Renal cortex interstitium (tissue), 15 donors: ENCODE measurements at places on chromosomes 13 and 19. TPM values are rescaled to one million over a fixed set of nuclear protein-coding genes. Genes with fewer than 3 reads are reported as not detected.

GRCh38 chr19:10946958-10947657 lies 13.7 kb upstream of the SMARCA4 start:
- DNase-seq: no peak

GRIK5 gene
- polyA plus RNA-seq: 23.2 TPM

GRCh38 chr19:45667620-45668341 lies at the start of gene GIPR:
TSS of gene GIPR (plus strand) at chr19:45668221. CDS start at chr19:45669521, 1,300 bp downstream.
- no peak for DNase-seq

GRCh38 chr13:36884235-36884634 lies 35.8 kb downstream of the SMAD9 start:
- DNase-seq: no peak

DNA sequence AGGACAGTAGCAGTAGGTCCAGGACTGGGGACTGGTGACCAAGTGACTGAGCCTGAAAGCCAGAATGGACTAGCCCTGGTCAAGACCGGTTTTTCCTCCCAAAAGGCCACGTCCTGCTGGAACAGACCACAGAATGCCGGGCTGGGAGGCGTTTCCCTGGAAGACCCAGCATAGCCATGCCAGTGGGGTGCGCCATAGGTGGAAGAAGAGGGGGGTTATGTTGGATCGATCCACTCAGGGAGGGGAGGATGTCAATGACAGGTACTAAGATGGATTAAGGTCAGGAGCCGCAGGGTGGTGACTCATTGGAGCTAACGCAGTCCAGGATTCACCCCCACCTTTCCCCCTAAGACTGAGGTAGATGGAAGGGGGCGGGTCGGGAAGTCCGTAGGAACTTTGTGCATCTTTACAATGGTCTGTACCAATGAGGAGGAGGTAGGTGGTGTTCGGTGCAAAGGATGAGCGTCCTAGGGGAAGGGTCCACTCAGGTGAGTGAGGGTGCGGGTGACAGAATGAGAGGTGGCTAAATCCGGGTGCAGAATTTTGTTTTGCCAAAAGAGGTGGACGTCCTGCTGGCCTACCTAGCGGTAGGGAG lies 21.0 kb downstream of the VASP start:
- no peak for DNase-seq

- no peak for DNase-seq
These were observed 24.9 kb downstream of the NFILZ start for GRCh38 chr19:8655340-8655709.

PGLYRP2 gene
- not detected for polyA plus RNA-seq

LRRC63 gene
- 0.14 TPM for polyA plus RNA-seq

- DNase-seq: no peak
These were observed 1.3 kb upstream of the LRCH1 start for GRCh38 chr13:46551410-46552302.

GRCh38 chr13:71867131-71867814 lies at the start of gene DACH1:
TSS of gene DACH1 (minus strand) at chr13:71867204.
- DNase-seq: peak; percentile 87

GRCh38 chr19:18173572-18174288 lies at the start of gene IFI30:
TSS of gene IFI30 (plus strand) at chr19:18173813. CDS start at chr19:18173842, 29 bp downstream.
- DNase-seq: peak; percentile 78

- DNase-seq: no peak
These were observed 65.6 kb downstream of the MCF2L start for GRCh38 chr13:113034451-113035212.

DNA sequence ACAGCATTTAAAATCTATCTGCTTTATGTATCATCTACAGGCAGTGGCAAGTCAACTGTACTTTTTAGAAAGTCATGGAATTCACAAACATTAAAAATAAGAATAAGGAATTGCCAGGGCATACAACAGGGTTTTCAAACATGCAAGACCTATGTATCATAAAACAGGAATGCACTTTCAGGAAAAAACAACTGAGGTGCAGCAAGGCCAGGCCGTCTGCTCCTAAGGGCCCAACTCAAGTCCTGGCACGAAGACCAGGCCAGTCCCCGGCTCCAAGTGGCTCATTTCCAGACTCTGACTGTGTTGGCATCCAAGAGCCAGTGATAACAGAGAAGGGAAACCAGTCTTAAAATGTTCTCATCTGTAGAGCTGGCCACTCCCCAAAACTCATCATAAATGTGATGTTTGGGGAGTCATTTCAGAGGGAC lies 7.1 kb downstream of the RFX2 start:
- no peak for DNase-seq

GAPDHS gene
- not detected for polyA plus RNA-seq

- no peak for DNase-seq
These were observed 278.6 kb upstream of the EDNRB start for GRCh38 chr13:78197231-78197630.

GRCh38 chr13:58908019-58908679 lies 1255.6 kb downstream of the DIAPH3 start:
- DNase-seq: no peak

ZNF135 gene
- 21.8 TPM for polyA plus RNA-seq

DNA sequence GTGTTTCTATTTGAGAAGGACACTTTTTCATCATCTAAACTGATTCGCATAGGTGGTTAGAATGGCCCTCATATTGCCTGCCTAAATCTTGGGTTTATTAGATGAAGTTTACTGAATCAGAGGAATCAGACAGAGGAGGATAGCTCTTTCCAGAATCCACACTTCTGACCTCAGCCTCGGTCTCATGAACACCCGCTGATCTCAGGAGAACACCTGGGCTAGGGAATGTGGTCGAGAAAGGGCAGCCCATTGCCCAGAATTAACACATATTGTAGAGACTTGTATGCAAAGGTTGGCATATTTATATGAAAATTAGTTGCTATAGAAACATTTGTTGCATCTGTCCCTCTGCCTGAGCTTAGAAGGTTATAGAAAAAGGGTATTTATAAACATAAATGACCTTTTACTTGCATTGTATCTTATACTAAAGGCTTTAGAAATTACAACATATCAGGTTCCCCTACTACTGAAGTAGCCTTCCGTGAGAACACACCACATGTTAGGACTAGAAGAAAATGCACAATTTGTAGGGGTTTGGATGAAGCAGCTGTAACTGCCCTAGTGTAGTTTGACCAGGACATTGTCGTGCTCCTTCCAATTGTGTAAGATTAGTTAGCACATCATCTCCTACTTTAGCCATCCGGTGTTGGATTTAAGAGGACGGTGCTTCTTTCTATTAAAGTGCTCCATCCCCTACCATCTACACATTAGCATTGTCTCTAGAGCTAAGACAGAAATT lies 103.8 kb downstream of the TNFRSF19 start:
- no peak for DNase-seq

- DNase-seq: no peak
These were observed 3.8 kb upstream of the KCTD12 start for GRCh38 chr13:76890021-76890420.

DNA sequence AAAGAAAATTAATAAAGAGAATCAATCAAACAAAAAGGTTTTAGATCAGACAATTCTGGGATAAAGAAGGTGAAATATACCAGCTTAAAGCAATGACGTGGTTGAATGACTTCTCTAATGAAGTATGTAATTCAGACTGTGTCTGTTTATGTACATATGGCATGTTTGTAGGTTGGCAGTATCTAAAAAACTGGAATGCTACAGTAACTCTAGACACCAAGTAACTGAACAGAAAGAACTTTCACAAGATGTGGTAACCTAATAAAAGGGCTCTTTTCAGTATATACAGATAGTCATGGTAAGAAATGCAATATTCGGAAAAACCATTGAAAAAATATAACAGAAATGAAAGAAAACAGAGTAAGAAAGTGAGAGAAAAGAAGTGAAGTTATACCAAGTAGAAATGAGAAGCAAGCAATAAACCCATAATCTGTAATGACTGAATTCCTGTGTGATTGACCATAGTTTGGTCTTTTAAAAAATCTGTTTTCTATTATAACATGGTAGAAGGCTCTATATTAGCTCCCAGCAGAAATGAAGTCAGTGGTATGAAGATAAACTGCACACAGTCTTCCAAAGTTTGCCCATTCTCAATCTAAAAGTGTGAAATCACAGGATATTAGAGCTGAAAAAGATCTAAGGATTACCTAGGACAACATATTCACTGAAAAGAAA lies 31.4 kb downstream of the ELF1 start:
- DNase-seq: no peak

- DNase-seq: no peak
These were observed 5.1 kb upstream of the FLT3LG start for GRCh38 chr19:49468746-49469447.

PRRG2 gene
- polyA plus RNA-seq: 5.9 TPM

GRCh38 chr13:50850445-50850844 lies 7.0 kb upstream of the DLEU7 start:
- no peak for DNase-seq

CRTC1 gene
- polyA plus RNA-seq: 15.4 TPM

SLC8A2 gene
- 0.22 TPM for polyA plus RNA-seq

GIPC3 gene
- 3.1 TPM for polyA plus RNA-seq

ARID3A gene
- 19.9 TPM for polyA plus RNA-seq

GRCh38 chr19:12666265-12667048 lies at the start of the genes MAN2B1 and WDR83:
TSS of gene MAN2B1 (minus strand) at chr19:12666742. CDS start at chr19:12666701, 41 bp downstream.
TSS of gene WDR83 (plus strand) at chr19:12666807. CDS start at chr19:12669791, 2,984 bp downstream.
- no peak for DNase-seq

DNA sequence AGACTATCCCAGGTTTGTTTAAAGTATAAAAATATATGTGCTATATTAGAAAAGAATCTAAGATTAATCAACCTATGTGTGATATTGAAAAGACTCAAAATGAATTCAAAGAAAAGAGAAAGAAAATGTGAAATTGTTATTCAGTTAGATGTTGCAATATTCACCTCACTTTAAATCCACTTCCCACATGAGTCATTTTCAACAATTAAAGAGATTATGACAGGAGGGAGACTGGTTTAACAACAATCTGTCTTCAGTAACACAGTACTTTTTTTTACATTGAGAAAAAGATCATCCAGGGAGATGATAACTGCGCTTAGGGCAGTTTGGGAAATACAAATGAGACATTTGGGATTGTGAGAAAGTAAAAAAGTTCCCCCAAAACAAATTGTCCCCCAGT lies 1246.2 kb downstream of the SLITRK1 start:
- DNase-seq: no peak

GRCh38 chr19:28578786-28579505 lies 634.0 kb downstream of the UQCRFS1 start:
- DNase-seq: no peak

LILRB5 gene
- polyA plus RNA-seq: 2.3 TPM

DNA sequence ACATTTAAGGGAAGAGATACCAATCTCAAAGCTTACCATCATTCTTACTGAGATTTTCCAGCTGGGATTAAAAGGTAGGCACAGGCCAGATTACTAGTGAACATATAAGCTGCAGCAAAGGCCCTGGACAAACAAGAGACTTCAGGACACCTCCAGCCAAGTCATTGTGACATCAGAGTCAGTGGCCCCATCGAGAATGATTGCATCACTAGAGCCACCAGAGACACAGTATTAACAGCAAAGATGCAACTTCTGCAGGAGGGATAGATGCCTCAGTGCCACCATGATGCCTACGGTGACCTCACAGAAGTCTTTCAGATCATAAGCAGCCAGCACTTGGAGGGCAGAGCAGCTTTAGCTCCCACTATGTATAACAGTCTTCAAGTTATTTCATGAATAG lies 8.6 kb downstream of the RUBCNL start:
- no peak for DNase-seq

GRCh38 chr19:49560358-49560900 lies 19.9 kb downstream of the NOSIP start:
- DNase-seq: no peak

GRCh38 chr13:110799246-110800236 lies 86.0 kb downstream of the ING1 start:
- no peak for DNase-seq

ATP4A gene
- polyA plus RNA-seq: not detected

GRCh38 chr19:28018499-28018898 lies 1194.5 kb downstream of the UQCRFS1 start:
- no peak for DNase-seq

GRCh38 chr13:51275101-51275500 lies 52.9 kb downstream of the FAM124A start:
- DNase-seq: no peak

CLEC17A gene
- 0.11 TPM for polyA plus RNA-seq

DNA sequence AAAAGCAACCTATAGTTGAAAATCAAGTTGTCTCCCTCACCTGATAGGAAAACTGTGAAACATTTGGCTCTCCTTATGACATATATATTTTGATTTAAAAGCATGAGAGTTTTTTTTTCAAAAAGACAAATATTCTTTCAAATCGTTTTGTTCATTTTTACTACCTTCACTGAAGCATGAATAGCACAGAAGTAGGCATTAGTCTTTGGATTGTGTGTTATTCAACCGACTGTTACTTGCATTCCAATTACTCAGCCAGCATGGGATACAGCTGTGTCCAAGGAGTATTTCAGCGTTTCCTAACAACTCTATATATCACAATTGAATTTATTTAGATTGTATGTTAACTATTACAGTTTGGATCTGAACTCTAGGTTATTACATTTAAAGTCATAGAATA lies 135.2 kb downstream of the PCDH9 start:
- no peak for DNase-seq

DNA sequence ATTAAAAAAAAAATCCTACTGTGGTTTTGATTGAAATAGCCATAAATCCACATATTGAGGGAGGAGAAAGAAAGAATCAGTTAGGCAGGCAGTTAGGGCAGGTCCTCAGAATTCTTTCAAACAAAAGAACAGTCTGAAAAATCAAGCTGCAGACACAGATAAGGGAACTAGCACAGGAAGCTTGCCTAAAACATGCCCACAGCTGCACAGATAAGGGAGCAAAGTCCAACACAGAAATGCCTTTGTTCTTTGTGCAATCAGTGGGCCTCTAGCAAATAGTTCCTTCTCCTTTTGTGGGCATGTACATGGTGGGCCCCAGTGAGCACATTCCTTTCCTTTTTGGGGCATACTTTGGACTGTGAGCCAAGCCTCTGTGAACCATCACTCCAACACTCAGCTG lies 42.7 kb downstream of the UTP14C start:
- DNase-seq: no peak

GRCh38 chr13:60175571-60175970 lies 11.8 kb upstream of the DIAPH3 start:
- no peak for DNase-seq

PBX4 gene
- polyA plus RNA-seq: 9.1 TPM

SEMA6B gene
- polyA plus RNA-seq: 3.7 TPM

TMPRSS9 gene
- 0.30 TPM for polyA plus RNA-seq

GRCh38 chr13:39580881-39581575 lies 22.0 kb downstream of the LHFPL6 start:
- DNase-seq: no peak

DNA sequence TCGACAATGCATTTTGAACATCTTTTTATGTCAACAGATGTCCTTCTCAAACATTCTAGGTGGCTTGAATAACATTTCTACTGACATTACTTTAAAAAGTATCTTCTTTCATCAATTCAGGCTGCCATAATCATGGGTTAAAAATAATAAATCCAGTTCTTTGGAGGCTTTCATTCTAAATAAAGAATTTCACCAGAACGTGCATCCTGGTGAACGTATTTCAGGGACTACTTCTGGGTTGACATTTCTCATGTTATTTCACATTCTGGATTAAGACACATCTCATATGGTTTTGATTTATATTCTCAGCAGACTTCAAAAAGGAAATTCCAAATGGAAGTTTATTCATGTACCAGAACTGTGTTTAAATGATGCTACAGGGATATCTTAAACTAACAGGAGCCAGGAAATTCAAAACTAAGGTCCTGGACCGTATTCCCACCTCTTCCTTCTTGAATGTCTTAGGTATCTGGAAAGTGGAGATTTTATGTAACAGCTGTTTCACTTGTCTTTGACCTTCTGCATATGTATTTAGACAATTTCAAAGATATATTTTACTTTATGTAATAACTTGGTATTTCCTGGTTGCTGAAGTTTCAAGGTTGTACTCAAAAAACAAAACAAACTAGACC lies 107.2 kb downstream of the STARD13 start:
- no peak for DNase-seq

RHPN2 gene
- polyA plus RNA-seq: 26.3 TPM

GJB6 gene
- polyA plus RNA-seq: 3.0 TPM

- DNase-seq: no peak
These were observed 986.0 kb upstream of the SPRY2 start for GRCh38 chr13:81326913-81327312.
